Esophagus squamous epithelium (tissue), 5 donors: ENCODE measurements at places on chromosomes 3 and 15.

- DNase-seq, result no peak
Measured at GRCh38 chr3:163563485-163563884, 1514.8 kb downstream of the SI start.

DNA sequence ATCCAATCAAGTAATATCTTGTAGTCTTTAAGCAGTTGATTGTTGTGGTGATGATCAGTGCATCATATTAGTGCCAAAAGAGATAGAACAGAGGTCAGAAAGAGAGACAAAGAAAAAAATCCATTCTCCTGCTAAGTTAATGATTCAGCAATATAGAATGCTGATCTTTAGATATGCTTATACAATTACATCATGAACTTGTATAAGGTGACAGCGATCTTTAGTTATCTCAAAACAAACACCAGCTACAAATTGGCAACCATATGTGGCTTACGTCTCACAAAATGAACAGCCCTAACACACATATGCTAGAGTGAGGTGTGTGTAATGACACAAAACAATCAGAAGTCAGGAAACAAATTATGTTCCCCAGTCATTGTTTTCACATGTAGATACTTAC lies 12.5 kb downstream of the LSAMP start:
- no peak for DNase-seq

- DNase-seq, result no peak
Measured at GRCh38 chr15:31078471-31078870, 23.1 kb downstream of the TRPM1 start.

DNA sequence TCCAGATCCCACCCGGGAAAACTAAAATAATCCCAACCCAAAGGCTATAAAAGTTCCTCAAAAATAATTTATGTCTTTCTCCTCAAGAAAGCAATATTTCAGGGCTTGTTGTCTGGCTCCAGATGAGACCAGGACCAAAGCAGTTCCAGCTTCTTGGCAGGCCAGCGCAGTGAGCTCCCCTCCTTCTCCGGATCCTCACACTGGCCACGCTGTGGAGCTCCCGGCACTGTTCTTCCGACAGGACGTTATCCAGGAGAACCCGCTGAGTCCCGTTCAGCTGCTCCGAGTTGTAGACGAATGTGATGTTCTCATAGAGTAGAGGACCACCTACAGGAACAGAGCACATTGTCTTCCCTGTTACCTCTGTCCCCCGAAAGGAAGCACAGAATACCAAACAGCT lies 146.3 kb downstream of the P3H2 start:
- DNase-seq, result no peak

DNA sequence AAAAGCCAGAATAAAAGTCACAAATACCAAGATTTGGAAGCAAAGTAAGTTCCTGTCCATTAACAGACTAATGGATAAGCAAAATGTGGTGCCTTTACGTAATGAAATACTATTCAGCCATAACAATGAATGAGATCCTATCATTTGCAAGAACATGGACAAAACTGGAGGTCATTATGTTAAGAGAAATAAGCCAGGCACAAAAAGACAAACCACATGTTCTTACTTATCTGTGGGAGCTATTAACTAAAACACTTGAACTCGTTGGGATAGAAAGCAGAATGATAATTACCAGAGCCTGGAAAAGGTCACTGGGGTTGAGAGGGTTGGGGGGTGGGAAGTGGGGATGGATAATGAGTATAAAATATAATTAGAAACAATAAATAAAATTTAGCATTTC lies 1015.9 kb downstream of the OTOL1 start:
- no peak for DNase-seq

GRCh38 chr3:151130428-151130827 lies 45.0 kb downstream of the MED12L start:
- DNase-seq, result no peak

GRCh38 chr3:29520764-29521163 lies 239.9 kb downstream of the RBMS3 start:
- DNase-seq, result no peak

DNA sequence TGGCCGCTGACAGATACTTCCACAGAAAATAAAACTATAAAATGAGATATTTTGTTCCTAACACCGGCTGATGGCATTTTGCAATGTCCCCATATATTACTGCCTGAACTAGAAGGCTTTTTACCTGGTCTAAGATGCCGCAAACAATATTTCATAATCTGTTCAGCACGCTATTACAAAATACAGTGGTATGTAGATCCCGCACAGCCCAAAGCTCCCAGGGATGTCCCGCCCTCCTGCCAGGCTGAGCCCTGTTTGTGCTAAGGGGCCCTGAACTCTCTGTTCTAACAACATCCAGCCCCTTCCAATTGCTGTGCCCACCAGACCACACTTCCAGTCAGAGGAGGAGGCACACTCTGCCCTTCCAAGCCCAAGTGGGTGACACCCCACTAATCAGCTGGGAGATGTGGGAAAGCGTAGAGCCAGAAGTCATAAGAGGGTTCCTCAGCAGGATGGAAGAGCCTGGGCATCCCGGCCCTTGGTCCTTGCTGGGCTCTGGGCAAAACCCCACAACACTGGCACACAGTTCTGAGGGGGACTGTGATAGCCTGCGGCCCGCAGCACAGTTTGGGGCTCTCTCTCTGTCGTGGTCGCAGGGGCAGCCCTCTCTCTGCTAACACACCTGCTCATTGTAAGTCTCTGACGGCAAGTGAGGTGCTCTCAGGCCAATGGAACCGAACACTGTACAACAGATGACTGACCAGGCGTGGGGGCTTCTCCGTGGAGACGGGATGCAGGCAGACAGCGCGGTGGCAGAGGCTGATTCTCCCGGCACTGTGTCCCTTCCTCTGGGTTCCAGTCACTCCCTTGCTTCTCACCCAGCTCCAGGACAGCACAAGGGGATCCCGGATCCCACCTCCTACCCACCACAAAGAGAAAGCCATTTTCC lies 55.2 kb downstream of the PCSK6 start:
- DNase-seq, result no peak

DNA sequence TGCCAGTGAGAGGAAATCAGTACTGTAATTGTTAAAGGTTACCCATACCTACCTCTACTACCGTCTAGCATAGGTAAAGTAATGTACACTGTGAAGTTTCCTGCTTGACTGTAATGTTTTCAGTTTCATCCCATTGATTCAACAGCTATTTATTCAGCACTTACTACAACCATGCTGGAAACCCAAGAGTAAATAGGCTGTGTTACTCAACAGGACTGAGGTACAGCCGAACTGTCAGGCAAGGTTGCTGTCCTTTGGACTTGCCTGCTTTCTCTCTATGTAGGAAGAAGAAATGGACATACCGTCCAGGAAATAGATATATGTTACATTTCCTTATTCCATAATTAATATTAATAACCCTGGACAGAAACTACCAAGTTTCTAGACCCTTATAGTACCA lies 265.5 kb downstream of the NR2F2 start:
- DNase-seq, result no peak

DNA sequence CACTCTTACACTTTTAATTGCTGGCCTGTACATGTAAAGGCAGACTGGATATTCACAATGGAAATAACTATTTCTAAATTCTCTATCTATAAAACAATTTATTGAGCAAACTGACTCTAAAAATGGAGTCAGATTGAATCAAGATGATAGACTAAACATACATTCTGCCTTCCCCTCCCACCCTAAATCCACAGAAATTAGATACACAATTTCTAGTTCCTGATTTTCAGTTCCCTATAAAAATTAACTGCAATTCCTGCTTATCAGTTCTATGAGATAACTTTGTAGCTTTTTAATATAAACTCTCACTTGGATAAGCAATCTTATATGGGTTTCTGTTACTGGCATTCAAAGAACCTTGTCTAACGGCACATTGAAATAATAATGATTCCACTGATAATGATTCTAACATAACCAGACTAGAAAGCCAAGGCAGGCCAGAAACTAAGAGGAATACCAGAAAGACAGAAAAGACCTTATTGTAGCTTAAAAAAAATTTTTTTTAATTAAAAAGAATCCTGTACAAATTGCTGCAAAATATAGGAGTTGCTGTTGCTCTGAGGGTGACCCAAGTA lies 33.1 kb downstream of the TBC1D5 start:
- DNase-seq, result no peak

DNA sequence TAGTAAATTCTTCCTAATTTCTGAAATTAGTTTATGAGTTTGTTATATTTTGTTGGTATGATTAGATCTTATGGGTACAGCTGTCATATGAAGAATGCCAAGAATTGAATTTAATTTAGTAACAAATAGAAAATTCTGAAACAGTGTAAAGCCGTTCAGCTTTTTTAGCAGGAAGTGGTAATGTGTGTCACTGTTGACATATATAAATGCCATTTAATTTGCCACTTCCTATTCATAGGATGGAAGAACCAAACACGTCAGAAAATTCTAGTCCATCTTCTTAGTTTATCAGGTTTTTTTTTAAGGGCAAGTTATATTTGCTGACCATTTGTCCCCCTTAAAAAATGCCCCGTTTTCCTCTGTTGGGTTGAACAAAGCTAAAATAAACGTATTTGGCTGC lies 43.0 kb downstream of the RAB8B start:
- DNase-seq, result no peak

DNA sequence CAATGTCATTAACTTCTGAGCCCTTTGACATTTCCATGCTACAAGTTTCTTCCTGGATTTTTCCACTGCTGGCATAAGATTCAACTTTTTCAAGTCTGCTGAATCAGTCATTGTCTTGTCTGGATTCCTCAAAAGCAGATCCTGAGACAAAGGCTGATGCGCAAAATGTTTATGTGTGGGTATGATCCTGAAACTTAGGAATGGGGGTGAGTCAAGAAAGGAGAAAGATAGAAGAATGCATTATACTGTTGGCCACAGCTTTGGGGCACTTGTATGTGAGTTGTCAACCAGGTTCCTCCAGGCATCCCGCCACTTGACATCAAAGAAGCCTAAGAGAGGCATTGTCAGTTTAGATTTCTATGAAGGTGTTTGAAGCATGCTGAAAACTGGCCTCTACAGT lies 50.4 kb downstream of the FOXB1 start:
- DNase-seq, result no peak

DNA sequence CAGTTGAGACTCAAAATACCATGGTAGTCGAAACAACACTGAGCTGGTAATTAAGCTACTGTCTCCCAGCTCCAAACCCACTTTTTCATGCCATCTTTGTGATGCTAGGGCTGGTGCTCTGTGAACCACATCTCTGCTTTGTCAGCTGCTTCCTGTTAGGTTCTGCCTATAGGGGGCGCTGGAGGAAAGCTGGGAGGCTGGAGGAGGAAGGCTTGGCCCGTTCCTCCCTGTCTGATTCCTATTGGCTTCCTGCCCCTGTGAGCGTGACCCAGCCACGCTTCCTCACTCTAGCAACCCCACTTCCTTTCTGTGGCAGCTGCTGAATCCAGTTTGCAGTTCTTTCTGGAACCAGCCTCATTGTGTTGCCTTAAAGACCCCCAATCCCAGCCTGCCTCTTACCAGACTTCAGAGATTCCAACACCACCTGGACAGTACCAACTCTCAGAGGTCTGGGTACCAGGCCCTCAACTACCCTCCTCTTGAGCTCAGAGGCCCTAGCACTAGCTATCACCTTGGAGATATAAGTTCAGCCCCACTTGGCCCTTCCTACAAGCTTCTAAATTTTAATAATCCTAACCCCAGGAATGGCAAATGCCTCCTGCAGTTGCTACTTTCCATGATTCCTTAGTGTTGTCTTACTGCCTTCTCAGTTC lies 120.9 kb downstream of the ERC2 start:
- no peak for DNase-seq

DNA sequence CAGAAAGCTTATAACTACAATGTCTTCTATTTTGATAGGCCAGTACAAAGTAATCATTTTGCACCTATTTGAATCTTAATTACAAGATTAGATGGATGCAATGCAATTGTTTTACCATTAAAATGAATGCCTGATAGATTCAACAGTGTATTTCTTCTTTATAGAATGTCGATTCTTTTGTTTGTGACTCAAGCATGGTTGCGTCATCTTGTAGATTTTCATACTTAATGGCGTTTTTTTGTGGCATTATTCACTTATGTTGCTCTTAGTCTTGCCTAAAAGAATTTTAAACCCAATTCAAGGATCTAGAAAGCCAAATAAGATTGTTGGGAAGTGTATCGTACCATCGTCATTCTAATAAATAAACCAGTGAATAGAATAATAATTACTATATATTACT lies 21.4 kb downstream of the ZBTB38 start:
- DNase-seq, result no peak

DNA sequence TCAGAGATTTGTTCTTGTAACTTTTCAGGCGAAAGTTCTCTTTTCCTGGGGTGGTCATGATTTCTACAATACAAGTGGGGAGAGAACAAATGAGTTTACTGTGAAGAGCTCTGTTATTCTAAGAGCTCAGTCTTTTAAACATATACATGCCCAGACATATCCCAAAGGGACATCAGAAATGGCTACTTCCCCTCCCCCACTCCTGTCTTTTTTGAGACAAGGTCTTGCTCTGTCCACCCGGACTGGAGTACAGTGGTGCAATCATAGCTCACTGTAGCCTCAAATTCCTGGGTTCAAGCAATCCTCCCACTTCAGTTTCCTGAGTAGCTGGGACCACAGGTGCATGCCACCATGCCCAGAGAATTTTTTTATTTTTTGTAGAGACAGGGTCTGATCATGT lies 18.2 kb downstream of the KPNA1 start:
- DNase-seq, result no peak

DNA sequence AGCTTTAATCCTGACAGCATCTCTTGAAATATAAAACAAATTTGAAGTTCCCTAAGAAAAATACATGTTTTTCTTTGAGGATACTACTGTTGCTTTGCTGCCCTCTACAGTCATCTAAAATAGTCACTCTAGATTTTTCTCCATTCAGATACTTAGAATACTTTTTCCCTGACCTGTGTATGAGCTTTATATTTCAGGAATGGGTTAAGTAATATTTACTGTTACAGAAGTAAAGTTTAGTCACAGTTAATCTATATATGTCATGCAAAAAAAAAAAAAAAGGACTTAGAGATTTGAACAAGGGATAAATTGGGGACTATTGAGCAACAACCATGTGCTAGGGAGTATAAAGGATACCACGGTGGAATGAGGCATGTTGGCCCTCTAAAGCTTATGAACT lies 8.8 kb downstream of the NECTIN3 start:
- DNase-seq, result no peak

DNA sequence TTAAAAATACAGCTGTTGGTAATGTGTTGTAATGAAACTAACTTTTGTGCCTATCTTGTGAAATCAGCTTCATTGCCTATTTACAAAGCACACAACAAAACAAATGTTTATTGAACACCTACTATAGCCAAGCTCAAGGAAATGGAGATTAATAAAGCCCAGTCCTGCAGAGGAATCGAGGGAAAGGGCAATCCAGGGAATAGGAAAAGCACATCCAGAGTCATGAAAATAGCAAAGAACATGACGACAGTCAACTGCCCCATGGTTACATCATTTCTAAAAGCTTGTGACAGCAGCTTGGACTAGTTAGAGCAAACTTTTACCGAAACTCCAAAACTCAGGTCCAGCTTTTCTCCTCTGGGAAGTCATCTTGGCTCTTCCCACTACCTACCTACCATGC lies 157.3 kb downstream of the LIPC start:
- DNase-seq, result no peak

- no peak for DNase-seq
Measured at GRCh38 chr3:52347716-52348635, 31.9 kb downstream of the DNAH1 start.

GRCh38 chr3:125011941-125012340 lies 43.9 kb downstream of the HEG1 start:
- DNase-seq, result no peak
